ENCODE measurements at places on chromosomes 4 and X.

DNA sequence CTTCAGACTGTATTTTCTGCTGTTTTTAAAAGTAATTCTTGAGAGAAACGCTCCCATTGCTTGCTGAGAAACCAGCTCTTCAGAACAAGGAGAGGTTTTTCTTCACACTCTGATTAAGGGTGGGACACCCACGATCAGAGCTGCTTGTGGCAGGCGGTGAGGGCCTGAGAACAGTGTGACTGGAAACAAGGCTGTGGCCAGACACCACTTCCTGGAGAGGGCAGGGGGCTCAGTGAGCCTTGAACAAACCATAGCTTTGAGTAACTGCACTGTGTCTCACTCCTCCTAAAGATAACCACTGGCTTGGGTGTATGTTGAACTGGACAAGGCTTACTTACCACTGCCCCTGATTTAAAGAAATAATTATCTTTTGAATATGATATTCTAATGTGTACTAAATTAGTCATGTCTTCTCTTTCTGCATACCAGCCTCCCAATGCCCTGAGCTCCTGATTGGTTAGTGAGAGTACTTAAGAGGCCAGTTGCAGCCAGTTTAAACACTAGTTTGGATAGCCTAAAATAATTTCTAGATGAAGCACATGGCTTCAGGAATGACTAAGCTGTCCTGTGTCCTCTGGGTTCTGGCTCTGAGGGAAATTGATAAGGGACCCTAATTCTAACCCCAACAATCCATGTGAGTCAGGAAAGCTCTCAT lies 3.7 kb upstream of the GPR82 start:
- no peak for DNase-seq

- DNase-seq: no peak
These were observed 86.0 kb downstream of the WWC2 start for GRCh38 chr4:183185018-183185417.

DNA sequence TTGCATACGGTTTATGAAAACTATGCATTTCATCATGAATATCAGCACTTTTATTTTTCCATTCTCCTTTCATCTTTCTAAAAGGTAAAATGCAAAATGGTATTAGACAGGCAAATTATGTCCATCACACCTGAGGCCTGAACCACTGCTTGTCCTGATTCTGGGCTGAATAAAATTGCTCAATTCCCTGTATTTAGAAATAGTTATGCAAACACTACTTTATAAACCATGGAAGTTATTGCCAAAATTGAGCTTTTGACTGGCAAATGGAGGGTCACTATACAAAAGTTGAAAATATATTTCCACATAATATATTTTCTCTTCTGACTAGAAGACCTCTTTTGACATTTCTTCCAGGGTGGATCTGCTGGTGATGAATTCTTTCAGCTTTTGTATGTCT lies 21.1 kb downstream of the FAM47E start:
- no peak for DNase-seq

DNA sequence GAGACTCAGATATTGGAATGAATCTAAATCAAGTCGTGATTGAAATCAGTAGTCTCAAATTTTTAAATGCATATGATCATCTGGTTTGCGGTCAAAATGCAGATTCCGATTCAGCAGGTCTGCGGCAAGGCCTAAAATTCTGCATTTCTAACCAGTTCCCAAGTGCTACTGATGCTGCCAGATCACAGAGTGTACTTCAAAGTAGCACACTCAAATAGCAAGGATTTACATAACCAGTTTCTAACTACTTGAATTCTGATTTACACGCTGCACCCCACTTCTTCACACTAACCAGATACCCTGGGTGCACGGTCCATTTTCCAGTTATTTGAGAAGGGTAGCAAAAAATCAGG lies 752 bp downstream of the MBTPS2 start:
- no peak for DNase-seq

GRCh38 chr4:8394806-8395205 lies 45.7 kb downstream of the ACOX3 start:
- DNase-seq: no peak

DNA sequence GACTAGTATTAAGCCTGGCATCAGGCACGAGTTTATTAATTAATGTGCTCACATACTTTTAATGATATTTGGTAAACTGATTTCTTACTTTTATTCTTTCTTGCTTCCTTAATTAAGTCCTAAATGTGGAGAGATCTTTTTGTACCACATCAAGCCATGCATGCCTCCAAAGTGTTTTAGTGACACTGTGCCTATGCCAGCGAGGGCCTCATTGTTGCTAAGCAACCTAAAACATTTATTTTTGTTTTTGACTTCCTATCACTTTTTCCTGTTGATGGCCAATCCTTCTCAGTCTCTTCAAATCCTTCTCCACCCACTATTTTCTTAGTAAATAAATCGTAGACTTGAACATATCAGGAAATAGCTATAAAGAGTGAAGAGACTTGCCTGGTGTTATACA lies 5.5 kb upstream of the NSUN7 start:
- no peak for DNase-seq

- no peak for DNase-seq
These were observed 204.1 kb downstream of the MAPK10 start for GRCh38 chr4:86155766-86156165.

DNA sequence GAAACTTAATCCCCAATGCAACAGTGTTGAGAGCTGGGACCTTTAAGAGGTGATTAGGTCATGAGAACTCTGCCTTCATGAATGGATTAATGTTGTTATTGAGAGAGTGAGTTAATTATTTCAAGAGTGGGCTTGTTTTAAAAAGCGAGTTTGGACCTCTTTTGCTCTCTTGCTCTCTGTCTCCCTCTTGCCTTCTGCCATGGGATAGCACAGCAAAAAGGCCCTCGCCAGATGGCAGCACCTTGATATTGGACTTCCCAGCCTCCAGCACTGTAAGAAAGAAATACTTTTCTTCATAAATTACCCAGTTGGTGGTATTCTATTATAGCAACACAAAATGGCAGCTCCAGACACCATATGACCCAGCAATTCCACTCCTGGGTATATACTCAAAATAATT lies 7.0 kb upstream of the ATP6AP2 start:
- peak; percentile 52 for DNase-seq

- no peak for DNase-seq
These were observed 1.4 kb upstream of the MAN2B2 start for GRCh38 chr4:6573551-6573950.

Measured in RPMI7951 (cell line).